ENCODE measurements at places on chromosomes 4 and X.

DNA sequence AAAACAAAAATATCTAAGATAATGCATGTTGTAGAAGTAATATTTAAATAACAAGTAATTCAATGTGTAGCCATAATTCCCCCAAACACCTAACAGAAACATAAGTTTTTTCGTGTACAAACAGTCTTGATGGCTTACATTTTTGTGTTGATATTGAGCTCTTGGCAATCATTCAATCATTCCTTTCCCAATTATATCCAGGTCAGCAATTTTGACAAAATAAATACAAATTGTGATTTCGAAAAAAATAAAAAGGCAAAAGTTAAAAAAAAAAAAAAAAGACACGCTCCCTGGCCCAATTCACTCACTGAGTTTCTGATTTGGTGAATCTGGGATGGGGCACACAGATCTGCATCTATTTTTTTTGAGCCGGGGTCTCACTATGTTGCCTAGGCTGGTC lies 187.6 kb upstream of the GPC4 start:
- no peak for DNase-seq

GRCh38 chrX:53283099-53283498 lies 1.7 kb upstream of the IQSEC2 start:
- DNase-seq, result no peak

- DNase-seq, result no peak
These were observed 310.4 kb downstream of the ARAP2 start for GRCh38 chr4:35933901-35934300.

- no peak for DNase-seq
These were observed 1026.0 kb downstream of the ADGRL3 start for GRCh38 chr4:62226082-62226481.

DNA sequence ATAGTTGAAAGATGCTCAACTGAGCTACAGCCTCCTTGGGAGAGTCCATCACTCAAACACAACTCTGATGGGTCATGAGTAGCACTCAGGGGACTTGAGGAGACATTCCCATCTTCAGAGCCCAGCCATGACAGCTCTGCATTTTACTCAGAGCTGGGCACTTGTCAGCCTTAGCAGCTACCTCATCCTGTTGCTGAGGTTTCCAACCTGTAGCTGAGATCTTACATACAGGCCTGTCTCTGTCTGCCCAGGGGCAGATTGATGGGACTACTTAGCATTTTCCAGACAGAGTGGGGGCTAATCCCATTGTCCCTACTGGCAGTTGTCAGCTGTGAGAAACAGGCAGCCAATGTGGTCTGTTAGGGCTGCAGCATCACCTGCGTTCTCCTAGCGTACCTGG lies 3.5 kb downstream of the FHDC1 start:
- DNase-seq, result no peak

GRCh38 chrX:47743504-47743903 lies 84.5 kb upstream of the UXT start:
- no peak for DNase-seq

DNA sequence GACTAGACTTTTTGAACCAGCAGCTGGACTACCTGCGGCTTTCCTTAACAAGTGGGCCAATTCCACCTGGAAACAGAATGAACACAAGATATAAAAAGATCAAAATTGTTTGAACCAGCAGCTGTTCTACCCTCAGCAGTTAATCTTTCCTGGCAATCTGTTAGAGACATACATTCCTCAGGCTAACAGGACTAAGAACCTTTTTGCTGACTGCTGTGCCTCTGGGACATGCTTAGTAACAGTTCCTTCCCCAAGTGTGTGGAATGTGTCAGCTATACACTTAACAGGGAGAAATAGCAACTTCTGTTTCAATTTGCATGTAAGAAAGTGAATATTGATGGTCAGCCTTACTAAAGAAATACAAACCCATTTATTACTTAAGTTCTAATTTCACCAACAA lies 554.4 kb downstream of the ARAP2 start:
- no peak for DNase-seq

- peak; percentile 59 for DNase-seq
These were observed 226.6 kb downstream of the NSUN7 start for GRCh38 chr4:40976343-40976742.

- DNase-seq, result no peak
These were observed 55.6 kb upstream of the CCSER1 start for GRCh38 chr4:90071289-90072235.

DNA sequence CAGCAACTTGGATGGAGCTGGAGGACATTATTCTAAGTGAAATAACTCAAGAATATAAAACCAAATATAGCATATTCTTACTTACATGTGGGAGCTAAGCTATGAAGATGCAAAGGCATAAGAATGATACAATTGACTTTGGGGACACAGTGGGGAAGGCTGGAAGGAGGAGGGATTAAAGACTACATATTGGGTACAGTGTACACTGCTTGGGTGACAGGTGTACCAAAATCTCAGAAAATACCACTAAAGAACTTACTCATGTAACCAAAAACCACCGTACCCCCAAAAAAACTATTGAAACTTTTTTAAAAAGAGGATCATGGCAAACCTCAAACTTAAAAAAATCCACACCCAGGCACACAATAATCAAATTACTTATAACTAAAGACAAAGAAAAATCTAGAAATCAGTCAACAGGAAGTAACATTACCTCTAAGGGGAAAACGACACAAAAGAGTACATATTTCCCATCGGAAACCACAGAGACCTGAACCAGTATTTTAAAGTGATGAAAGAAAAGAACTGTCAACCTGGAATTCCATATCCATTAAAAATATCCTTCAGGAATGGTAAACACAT lies 241.8 kb downstream of the PRDM5 start:
- no peak for DNase-seq

DNA sequence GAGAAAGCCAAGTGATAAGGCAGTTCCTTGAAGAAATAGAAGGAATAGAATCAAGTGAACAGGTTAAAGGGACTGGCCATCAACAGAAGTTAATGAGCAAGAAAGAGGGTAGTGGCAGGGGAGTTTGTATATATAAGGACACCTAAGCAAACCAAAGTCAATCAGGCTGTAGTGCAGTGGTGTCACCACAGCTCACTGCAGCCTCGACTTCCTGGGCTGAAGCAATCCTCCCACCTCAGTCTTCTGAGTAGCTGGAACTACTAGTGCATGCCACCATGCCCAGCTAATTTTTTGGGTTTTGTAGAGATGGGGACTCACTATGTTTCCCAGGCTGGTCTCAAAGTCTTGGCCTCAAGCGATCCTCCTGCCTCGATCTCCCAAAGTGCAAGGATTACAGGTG lies 15.9 kb downstream of the ACOT9 start:
- DNase-seq, result no peak

GRCh38 chr4:63085091-63085490 lies 1324.2 kb downstream of the TECRL start:
- DNase-seq, result no peak

GRCh38 chr4:13151194-13151593 lies 332.9 kb downstream of the RAB28 start:
- no peak for DNase-seq

GRCh38 chr4:101123231-101123630 lies 224.1 kb downstream of the PPP3CA start:
- no peak for DNase-seq

DNA sequence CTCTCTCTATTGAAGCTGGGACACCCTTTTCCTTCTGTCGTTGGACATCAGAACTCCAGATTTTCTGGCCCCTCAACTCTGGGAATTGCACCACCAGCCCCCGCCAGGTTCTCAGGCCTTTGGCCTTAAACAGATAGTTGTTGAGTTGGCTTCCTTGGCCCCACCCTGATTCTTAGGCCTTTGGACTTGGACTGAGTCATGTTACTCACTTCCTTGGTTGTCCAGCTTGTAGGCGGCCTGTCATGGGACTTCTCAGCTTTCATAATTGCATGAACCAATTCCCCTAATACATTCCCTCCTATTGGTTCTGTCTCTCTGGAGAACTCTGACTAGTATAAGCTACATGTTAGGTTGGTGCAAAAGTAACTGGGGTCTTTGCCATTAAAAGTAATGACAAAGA lies 195.7 kb downstream of the GPAT3 start:
- DNase-seq, result no peak

DNA sequence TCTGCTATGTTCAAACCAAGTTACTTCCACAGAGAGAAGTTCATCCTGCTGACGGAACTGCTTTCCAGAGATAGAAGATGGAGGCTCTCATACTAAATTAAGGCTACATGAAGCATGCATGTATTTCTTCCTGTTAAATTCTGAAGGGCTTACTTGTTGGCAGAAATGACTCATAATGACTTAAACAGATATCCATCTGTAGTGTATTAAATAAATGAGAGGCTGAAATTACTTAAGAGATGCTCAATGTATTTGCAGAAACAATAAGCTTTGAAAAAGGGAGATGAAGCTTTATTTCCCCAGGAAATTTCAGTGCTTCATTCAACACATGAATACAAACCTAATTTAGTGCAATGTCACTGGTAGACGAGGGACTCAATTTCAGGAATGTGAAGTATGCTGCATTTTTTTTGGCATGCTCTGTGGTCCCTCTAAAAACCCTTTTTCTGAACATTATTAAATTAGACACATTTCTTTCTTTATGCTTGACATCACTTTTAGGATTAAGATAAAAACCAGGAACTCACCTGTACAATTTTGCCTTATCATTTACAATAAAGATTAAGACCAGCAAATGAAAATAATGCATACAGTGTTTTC lies 759.1 kb upstream of the POU3F4 start:
- no peak for DNase-seq

GRCh38 chrX:78957768-78958130 lies 12.6 kb downstream of the P2RY10 start:
- no peak for DNase-seq

DNA sequence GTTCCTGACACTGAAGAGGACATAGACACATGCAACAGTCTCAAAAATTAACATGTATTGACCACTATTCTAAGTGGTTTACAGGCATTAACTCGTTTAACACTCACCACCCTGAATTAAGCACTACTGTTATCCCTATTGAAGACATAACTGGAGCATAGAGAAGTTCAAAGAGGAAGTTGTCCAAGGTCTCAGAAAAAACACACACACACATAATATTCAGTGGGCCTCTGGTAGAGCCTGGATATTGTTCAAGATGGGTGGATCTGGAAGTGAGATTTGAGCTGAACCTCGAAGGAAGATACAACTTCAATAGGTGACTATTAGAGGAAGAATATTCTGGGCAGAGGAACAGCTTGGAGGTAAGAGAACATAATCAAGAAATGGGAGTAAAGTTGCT lies 334.9 kb downstream of the HNRNPD start:
- DNase-seq, result no peak

- no peak for DNase-seq
These were observed 193.1 kb downstream of the PARM1 start for GRCh38 chr4:75126058-75126457.

- no peak for DNase-seq
These were observed 262.6 kb downstream of the ADGRL3 start for GRCh38 chr4:61462451-61463326.

GRCh38 chr4:122747883-122748282 lies 15.4 kb downstream of the BBS12 start:
- no peak for DNase-seq

- no peak for DNase-seq
These were observed 49.6 kb downstream of the GRIA2 start for GRCh38 chr4:157270108-157270507.

DNA sequence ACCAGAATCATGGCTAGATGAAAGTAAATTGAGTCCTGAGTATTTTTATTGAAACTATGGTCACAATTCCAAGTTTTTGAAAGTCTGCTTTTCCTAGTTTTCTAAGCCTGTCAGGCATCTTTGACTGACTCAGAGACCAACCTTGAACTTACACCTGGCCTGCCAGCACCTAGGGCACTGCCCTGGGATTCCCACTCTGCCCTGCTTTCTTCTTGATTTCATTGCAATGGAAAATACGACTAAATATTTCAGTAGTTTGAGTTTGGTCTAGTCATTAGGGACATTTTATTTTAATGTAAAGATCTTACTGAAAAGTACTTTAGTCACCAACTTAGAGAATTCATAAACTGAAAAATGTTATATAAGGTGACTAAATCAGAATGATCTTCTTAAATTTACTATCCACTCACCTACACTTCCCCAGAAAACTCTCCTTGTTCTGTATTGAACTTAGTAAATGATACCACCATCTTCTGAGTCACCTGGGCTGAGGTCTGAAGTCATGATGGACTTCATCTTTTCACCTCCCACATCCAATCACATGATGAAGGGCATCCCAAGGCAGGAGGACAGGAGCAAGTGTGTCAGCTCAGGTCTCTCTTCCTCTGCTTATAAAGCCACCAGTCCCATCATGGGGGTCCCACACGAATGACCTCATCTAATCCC lies 11.6 kb upstream of the PYURF start:
- no peak for DNase-seq

DNA sequence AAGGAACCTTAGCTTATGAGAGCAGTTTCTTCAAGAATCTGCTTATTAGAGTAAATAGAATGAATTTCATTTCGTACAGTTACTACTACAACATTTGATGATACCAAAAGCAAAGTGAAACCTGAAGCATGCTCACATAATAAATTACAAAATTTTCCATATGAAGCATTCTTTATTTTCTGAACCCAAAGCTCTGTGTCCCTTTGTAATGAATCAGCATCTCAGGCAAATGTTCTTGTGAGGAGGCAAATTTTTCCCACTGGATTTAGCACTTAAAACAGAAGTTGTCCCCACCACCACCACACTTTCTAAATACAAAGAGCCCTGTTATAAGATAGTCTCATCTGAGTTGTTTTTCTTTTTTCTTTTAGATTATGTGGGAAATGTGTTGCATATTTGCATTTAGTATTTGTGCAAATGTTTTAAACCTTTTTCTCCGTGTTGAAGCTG lies 70.7 kb upstream of the NFKB1 start:
- no peak for DNase-seq

- no peak for DNase-seq
These were observed 176.9 kb upstream of the PRPS2 start for GRCh38 chrX:12614266-12614665.

- no peak for DNase-seq
These were observed 314.6 kb upstream of the GATB start for GRCh38 chr4:152075253-152075928.

- DNase-seq, result no peak
These were observed 218.5 kb upstream of the AFF2 start for GRCh38 chrX:148281920-148282319.

- no peak for DNase-seq
These were observed 50.8 kb upstream of the GAB1 start for GRCh38 chr4:143285696-143286437.

GRCh38 chr4:77163641-77164040 lies 6.6 kb downstream of the CCNG2 start:
- DNase-seq, result no peak

- DNase-seq, result no peak
These were observed 185.6 kb upstream of the BANK1 start for GRCh38 chr4:101604976-101605375.

GRCh38 chr4:186081202-186081807 lies 12.3 kb downstream of the TLR3 start:
- no peak for DNase-seq

- no peak for DNase-seq
These were observed 14.2 kb downstream of the TAB3 start for GRCh38 chrX:30874851-30875250.

- DNase-seq, result no peak
These were observed 39.6 kb upstream of the SLC7A3 start for GRCh38 chrX:70970482-70970995.

DNA sequence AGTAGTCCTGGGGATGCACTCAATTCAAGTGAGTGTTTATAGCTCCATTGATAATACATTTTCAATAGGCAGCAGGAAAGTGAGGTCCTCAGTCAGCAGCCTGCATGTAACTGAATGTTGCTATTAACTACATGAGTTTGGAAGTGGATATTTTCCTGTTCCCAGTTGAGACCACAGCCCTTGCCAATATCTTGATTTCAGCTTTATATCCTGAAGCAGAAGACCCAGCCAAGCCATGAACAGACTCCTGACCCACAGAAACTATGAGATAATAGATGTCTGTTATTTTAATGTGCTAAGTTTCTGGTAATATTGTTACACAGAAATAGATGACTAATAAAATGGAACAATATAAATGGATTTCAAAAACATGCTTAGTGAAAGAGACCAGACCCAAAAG lies 63.7 kb downstream of the VSIG4 start:
- no peak for DNase-seq
